Stimulated activated CD4-positive, alpha-beta T cell treated with anti-CD3 and anti-CD28 coated beads, Interleukin-4, amount 100 ng/mL, for 4 hours (primary cell): ENCODE measurements at places on chromosomes 7 and 10.

GRCh38 chr10:725302-725701 is 35.8 kb upstream of the DIP2C start:
- no peak for DNase-seq

DNA sequence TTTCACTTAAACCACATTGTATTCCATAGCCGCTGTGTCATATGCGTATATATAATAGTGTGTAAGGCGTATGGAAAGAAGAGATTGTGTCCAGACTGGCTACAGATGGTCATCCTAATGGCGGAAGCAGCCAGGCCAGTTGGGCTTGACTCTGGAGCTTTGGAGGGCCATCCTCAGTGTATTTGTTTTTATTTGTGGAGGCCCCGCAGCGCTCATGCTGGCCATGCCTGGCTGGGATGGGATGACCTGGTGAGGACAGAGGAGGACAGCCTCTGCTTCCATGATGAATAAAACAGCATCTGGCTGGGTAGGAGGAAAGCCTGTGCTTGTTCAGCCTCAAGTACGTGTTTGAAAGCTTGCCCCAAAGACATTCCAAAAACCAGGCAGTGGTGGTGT is 220.3 kb downstream of the EBF3 start:
- no peak for DNase-seq

DNA sequence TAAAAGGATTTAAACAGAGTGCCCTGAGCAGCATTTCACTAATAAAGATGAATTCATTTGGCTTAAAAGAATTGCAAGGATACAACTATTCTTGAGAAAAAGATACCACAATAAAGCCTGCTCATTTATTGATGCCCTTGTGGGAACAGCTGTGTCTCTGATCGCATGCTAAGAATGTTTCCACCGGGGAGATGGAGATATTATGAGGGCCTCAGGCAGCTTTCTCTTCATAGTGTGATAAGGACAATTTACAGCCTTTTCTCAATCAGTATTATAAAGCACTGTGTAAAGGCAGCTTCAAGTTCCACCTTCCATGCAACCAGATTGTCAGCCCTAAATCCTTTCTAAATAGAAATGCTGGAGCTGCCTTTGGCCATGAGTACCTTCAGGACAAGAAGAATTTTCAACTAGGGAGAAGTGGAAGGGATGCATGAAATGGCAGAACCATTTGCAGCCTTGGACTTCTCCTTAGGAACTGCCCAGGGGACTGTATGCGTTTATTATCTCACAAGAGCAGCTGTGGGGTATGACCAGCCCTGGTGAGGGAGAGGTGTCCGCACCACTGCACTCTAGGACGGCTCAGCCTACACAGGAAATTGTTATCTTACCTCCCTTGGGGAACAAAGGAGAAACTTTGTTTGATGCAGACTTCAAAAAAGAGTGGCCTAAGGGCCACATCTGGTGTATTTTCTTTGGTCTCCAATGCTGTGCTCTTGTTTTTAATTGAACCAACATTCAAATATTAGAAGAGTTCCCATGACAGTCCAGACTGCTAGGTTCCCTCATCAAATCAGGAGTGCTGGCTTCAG is 116.9 kb upstream of the PCGF5 start:
- no peak for DNase-seq

DNA sequence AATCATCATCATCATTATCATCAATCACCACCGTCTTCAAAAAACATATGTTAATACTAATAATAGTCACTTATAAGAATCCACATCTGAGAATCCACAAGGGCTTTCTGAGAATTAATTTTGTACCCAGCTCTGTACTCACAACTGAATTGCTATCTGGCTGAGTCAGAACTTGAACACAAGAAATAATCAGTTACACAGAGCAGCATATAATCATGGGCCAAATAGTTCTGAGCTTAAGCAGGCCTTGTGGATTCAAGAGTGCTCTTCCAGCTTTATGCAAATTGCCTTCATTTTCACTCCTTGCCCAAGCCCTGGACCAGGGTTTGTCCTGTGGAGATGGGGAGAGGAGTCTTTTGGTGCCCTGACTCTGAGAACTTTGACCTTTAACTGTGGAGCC is 304.5 kb downstream of the ZNF248 start:
- no peak for DNase-seq

DNA sequence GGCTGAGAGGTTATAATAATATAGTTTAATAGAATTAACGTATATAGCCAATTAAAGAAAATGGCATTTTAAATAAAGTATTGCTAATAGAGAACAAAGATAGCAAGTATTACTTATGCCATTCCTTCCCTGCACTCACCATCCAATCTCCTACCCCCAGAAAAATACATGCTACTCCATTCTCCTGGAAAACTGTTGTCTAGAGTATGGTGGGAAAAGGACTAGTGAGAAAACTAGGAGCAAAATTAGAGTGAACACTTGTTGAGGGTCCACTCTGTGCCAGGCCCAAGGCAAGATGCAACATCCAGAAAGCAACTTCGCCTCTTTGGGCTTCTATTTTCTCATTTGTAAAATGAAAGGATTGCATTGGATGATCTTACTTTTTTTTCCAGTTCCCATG is 149.1 kb downstream of the CPED1 start:
- DNase-seq: no peak

DNA sequence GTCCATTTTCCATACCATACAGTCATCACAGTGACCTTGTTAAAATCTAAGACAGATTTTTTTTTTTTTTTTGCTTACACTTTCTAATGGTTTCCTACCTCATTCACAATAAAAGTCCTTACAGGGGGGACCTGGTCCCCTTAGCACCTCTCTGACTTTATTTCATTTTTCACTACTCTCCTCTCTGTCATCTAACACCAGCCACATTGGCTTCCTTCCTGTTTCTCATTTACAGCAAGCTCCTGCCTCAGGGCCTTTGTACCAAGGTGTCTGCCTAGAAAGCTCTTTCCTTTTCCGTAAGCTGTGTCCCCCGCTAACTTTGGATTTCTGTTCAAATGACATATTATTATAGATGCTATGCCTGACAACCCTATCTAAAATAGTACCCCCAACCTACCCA is 27.7 kb downstream of the CC2D2B start:
- DNase-seq: no peak

DNA sequence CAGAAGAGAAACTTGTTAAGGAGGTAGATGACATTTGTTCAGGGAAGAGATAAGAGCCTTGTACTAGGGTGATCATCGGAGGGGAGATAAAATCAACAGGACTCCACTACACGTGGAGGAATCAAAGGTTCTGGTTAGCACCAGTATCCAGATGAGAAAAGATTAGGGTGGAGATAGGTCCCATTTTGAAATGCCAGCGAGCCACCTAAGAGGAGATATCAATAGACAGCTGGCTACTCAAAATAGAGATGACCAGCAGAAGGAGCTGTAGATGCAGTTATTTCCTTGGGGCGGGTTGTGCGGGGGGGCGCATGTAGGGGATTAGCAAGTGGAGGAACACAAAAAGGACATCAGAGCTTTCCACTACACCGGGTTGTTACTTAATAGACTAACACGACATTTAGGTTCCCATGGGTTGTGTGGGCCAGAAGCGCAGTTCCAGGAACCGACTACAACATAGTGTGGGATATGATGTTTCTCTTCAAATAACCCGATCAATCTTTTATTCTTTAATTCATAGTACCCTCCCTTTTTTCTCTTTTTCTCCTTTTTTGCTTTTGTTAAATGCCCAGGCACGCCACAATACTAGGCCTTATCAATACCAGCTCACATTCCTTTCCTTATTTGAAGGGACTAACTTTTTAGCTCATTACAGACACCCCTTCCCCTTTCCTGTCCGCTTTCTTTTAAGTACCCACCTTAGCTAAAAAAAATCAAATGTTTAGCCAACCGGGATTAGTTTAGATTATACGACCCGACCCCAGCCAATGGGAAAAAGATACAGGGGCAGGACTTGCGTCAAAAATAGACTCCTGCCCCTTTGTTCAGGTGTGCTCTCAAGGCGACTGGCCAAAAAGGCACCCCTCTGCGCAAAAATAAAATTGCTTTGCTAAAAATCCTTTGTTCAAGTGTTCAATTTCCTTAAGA is 2.0 kb upstream of the KIF11 start:
- DNase-seq: no peak

- no peak for DNase-seq
These were observed 353.3 kb upstream of the VSTM2A start for GRCh38 chr7:54188843-54189242.

GRCh38 chr7:136102881-136103280 is 125.7 kb upstream of the MTPN start:
- no peak for DNase-seq

- no peak for DNase-seq
These were observed 51.9 kb downstream of the DENND11 start for GRCh38 chr7:141649865-141650634.

DNA sequence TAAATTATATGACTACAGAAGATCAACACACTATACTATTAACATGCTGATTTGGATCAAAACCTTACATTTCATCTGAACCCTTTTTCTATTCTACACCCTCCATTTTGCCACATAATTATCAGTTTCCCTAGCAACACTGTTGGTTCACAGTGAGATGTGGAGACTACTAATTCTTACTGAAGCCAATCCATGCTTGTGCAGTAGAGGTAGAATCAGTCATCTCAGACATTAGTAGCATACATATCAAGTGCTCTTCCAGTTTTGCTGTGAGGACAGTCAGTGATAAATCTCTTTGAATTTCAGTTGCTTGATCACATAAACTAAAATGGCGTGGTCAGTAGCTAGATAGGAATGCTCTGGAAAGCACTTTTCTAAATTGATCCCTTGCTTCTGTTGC is 70.3 kb downstream of the PON1 start:
- no peak for DNase-seq

DNA sequence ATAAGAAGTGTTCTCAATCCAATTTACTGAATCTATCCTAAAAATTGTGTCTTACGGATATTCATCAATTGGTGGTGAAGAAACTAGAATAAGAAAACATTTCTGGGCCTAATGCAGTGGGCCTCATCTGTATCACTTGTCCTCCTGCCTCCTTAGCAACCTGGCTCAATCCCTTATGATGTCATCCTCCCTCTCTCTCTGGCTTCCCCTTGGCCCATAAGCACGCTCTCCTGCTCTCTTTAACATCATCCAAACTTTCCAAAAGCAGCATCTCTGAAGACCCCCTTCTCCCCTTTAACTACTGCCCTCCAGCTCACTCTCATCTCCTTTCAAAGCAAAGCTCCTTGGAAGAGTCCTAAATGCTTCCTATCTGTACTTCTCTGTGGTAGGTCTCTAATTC is 4.7 kb upstream of the STN1 start:
- DNase-seq: no peak

GRCh38 chr7:50509459-50509858 is 55.7 kb downstream of the DDC start:
- DNase-seq: no peak

- DNase-seq: no peak
These were observed 144.9 kb downstream of the UBE2H start for GRCh38 chr7:129807863-129808262.

GRCh38 chr10:86286236-86287109 is 80.1 kb downstream of the GRID1 start:
- no peak for DNase-seq

- DNase-seq: no peak
These were observed 466.0 kb downstream of the KIF20B start for GRCh38 chr10:90167174-90168064.

- no peak for DNase-seq
These were observed 4.4 kb upstream of the GRK5 start for GRCh38 chr10:119203006-119203405.

- DNase-seq: no peak
These were observed 27.1 kb downstream of the NMT2 start for GRCh38 chr10:15141136-15142054.

GRCh38 chr10:821322-821721 is 110.2 kb downstream of the LARP4B start:
- no peak for DNase-seq

DNA sequence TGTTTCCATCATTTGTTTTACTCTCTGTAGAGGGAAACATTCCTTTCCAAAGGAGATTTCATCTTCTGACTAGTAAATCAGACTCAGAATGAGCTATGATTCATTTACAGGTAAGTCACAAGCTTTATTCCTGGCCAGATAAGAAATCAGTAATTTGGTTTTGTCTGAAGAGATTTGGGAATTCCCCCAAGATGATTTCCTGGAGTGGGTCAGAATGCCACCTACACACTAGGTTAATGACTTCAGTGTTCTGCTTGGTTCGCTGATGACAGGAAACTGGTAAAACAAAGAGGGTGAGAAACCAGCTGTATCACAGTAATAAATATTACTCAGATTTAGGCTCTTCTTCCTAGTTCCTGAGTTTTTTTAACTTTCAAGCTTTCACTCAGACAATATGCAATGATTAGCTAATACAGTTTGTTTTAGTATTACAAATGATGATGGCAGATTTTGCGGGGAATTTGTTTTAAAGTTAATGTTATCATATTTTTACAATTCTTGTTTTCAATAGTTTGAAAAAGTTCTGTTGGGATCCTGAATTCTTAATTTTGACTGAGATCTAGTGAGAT is 8.3 kb upstream of the ASZ1 start:
- no peak for DNase-seq

DNA sequence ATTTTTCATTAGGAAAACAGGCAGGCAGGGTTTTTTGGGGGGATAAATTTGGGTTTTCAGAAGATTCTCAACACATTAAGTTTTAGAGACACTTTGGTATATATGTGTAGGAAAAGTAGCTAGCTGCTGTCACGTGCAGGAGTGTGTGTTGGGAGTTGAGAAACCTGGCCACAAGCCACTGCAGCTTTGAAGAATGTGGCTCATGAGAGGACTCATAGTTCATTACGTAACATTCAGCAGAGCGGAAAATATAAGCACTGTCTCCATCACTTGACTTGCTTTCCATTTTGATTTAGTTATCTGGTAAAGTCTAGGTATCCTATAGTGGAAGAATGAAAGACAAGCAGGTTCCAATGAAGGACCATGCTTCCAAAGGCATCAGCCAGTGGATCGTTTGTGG is 31.2 kb downstream of the SMNDC1 start:
- DNase-seq: peak; percentile 58

DNA sequence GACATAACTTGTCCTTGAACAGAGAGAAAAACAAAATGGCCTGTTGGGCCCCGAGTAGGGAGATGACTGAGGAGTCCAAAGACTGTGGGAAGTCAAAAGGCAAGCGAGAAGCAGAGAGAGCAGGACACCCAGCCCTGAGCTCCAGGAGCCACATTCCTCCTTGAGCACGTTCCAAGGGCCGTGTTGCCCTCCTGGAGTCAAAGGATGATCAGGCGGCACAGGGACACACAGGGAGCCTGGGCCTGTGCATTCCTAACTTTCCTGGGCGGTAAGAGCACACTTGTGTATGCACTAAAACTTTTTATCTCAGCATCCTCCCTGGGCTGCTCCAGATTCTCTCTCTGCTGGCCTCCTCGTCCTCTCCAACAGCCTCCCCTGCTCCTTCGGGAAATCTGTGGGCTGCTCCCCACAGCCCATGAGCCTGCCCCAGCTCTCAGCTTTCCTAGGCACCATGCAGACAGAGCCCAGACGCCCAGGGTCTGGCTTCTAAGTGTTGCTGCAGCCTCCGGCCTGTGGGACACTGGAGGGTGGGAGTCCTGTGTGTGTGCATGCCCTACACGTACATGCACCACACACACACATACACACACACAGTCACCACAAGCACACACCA is 281.8 kb downstream of the POU6F2 start:
- no peak for DNase-seq

GRCh38 chr10:25078658-25079431 is 62.4 kb downstream of the THNSL1 start:
- DNase-seq: no peak

GRCh38 chr10:69994262-69994661 is 58.4 kb upstream of the MACROH2A2 start:
- DNase-seq: no peak

GRCh38 chr7:22555476-22555875 is 55.5 kb upstream of the STEAP1B start:
- no peak for DNase-seq

GRCh38 chr10:14560274-14560673 is 214.4 kb downstream of the FAM107B start:
- DNase-seq: peak; percentile 61

GRCh38 chr7:1842321-1843221 is 172.5 kb downstream of the ELFN1 start:
- DNase-seq: no peak
